ENCODE measurements at places on chromosomes 4 and X.
A peak's percentile ranks its signal among the peaks of the same experiment; 100 is the strongest.

DNA sequence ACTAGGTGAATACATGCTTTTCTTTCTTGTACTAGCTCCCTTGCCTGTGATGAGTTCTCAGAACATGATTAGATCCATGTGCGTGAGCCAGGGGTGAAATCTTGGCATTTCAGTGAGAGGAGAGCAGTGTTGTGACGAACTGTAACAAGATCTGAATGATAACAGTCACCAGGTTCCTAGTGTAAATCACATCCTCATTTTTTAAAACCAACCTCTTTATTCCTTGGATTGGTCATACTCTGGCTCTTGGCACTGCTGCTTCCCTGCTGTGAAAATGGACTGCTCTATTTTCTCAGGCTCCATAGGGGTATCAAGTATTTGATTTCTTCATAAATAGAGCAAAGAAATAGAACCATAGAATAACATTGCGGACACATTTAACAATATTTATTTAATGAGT lies 206.3 kb downstream of the SLC4A4 start:
- peak; percentile 63 for DNase-seq

DNA sequence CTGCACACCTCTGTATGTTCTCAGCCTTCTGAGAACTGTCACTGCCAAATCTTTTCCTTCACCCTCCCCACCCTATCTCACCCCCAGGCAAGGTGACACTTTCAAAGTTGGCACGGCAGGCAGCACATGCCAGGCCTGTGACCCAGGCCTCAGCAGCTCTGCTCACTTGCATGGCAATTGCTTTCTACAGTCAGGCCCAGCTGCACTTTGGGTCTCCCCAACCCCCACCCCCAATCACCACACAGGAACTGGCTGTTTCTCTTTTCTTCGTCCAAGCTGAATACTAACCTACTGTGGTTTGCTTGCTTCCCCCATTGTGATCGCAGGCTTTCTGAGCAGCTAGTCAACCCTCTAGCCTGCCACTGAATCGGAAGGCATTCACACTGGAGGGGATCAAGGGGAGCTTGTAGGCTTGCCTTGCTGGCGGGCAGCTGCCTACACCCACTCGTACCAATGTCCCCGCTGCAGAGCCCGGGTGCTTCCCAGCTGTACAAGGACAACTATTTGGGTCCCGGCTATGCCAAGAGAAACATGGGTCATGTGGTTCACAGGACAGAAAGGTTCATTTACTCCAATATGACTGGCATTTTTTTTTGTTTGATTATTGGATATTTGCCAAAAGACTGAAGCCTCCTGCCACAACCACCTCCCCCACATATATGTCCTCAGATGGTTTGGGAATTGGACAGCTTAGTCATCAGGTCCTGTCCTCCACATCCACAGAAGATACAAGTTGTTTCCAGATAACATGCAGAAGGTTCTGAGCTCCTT lies 28.1 kb downstream of the SLC25A43 start:
- DNase-seq, result no peak

- no peak for DNase-seq
Measured at GRCh38 chr4:53559021-53559620, 32.2 kb downstream of the LNX1 start.

- no peak for DNase-seq
Measured at GRCh38 chrX:72299891-72300630, 5.7 kb downstream of the CITED1 start.

DNA sequence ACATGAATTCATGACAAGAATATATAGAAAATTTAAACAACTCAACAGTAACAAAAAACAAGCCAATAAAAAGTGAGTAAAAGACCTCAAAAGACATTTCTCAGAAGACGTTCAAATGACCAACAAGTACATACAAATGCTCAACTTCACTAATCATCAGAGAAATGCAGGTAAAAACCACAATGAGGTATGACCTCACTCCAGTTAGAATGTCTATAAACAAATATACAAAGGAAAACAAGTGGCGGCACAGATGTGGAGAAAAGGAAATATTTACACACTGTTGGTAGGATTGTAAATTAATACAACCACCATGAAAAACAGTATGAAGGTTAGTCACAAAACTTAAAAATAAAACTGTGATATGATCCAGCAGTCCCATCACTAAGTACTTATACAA lies 1033.1 kb downstream of the RAPGEF2 start:
- no peak for DNase-seq

All from fibroblast of skin of left quadriceps (primary cell).